ENCODE measurements at places on chromosomes 3 and 15. TPM values are rescaled to one million over a fixed set of nuclear protein-coding genes. Genes with fewer than 3 reads are reported as not detected.

Gene ARHGAP31
- total RNA-seq: 3.0 TPM

Gene REC114
- not detected for total RNA-seq

Gene CYP1A2
- not detected for total RNA-seq

Gene TASOR
- total RNA-seq: 35.2 TPM

Gene VPS33B
- 16.6 TPM for total RNA-seq

Gene SH3GL3
- 0.78 TPM for total RNA-seq

Gene LAMB2
- 246 TPM for total RNA-seq

Gene NRG4
- 0.13 TPM for total RNA-seq

Gene TNFSF10
- total RNA-seq: 2.7 TPM

Gene PRRT3
- total RNA-seq: 3.6 TPM

Gene NPHP3
- total RNA-seq: 29.9 TPM

Gene SETD2
- total RNA-seq: 15.4 TPM

Gene IL5RA
- not detected for total RNA-seq

Gene MASP1
- 1.8 TPM for total RNA-seq

Gene KLHL6
- total RNA-seq: under 0.01 TPM

Gene ACOX2
- total RNA-seq: 9.1 TPM

Gene IL17RE
- total RNA-seq: 0.88 TPM

Gene SATB1
- total RNA-seq: 3.7 TPM

Gene COLQ
- total RNA-seq: not detected

Gene BDH1
- total RNA-seq: 3.7 TPM

Gene GOLGA8G
- not detected for total RNA-seq

Gene LSAMP
- total RNA-seq: 1.6 TPM

Gene SLC24A5
- not detected for total RNA-seq

Gene HYKK
- 9.4 TPM for total RNA-seq

Gene NRROS
- 0.52 TPM for total RNA-seq

Gene ADAMTS9
- total RNA-seq: 34.4 TPM

Gene OPA1
- total RNA-seq: 44.4 TPM

Gene SPATA12
- total RNA-seq: not detected

Gene ACTC1
- 0.52 TPM for total RNA-seq

Gene BNC1
- total RNA-seq: 2.3 TPM

Gene ZIC1
- not detected for total RNA-seq

Gene RBP2
- not detected for total RNA-seq

Gene LMAN1L
- total RNA-seq: not detected

Gene CPB1
- not detected for total RNA-seq

Gene CSTA
- total RNA-seq: 0.88 TPM

Gene SEMA6D
- total RNA-seq: 21.0 TPM

Gene CFAP100
- not detected for total RNA-seq

Gene GABRR3
- not detected for total RNA-seq

Measured in epithelial cell of alveolus of lung (primary cell).